ENCODE measurements at places on chromosomes 3 and 15. TPM values are rescaled to one million over a fixed set of nuclear protein-coding genes. Genes with fewer than 3 reads are reported as not detected.

Gene ZNF80
- total RNA-seq, result not detected

Gene PGBD4
- total RNA-seq, result 1.3 TPM

Gene GOLGA6L7
- not detected for total RNA-seq

DNA sequence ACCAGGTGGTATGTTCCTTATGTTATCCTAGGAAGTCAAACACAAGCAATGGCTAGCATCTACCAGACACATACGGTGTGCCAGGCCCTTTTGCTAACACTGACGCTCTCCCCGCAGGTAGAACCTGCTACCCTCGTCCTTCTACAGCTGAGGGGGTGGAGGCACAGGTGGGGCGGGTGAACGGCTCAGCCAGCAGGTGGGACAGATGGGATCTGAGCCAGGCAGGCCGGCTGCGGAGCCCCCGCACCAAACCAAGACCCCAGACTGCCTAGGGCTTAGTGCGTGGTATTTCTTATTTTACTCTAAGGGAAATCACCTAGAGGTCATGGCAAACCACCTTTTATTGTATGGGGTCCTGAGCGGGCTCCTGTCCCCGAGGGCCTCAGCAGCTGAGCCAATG, 53.9 kb upstream of the PCSK6 start:
- no peak for DNase-seq
- H3K36me3 ChIP-seq, result no peaks in the 10 kb centered on the region
- no peak overlapping the region for H3K4me3 ChIP-seq
- H3K27ac ChIP-seq, result no peak overlapping the region
- peaks cover 41% of the 10 kb centered on the region for H3K4me1 ChIP-seq
- H3K27me3 ChIP-seq, result no peaks in the 10 kb centered on the region

- H3K36me3 ChIP-seq, result no peaks in the 10 kb centered on the region
- H3K4me3 ChIP-seq, result no peak overlapping the region
- DNase-seq, result no peak
- H3K4me1 ChIP-seq, result peaks cover 29% of the 10 kb centered on the region
- no peaks in the 10 kb centered on the region for H3K27me3 ChIP-seq
Measured at GRCh38 chr15:45376967-45377608, 1.3 kb downstream of the GATM start.

- peaks cover 23% of the 10 kb centered on the region for H3K4me1 ChIP-seq
- peak; percentile 55 for DNase-seq
- H3K4me3 ChIP-seq, result no peak overlapping the region
Measured at GRCh38 chr3:183745300-183746098, 47.9 kb downstream of the YEATS2 start.

Gene FAM107A
- not detected for total RNA-seq
